Activated T-cell treated with anti-CD3 and anti-CD28 coated beads for 24 hours (primary cell): ENCODE measurements at places on chromosomes 7 and 10.
A peak's percentile ranks its signal among the peaks of the same experiment; 100 is the strongest.

DNA sequence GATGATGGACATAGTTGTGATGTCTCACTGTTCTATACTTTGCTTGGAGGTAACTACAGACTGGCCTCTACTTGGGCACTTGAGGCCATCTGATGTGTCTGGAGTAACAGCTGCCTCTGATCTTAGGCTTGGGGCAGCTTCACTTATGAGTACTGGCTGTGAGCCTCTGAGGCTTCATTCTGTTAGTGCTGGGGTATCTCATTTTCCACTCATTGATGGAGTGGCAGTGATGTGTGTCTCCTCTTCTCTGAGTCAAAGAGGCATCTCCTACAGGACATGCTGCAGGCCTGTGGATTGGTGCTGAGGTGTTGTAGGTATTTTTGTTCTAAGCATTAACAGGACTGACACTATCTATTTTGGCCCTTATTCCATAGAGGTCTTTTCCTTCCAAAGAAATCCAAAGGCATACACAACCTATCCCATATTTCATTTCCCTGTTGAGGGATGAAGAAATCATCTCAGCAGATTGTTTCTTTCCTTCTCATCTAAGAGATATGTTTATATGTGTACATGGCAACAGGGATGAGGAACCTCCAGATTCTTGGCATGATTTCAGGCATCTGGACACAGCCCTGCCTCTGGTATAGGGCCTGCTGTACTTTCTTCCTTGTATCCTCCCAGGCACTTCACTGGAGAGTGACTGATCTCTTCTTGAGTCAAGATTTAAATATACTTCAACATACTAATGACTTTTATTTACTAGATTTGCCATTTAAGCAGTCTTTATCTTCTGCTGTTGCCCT is 65.7 kb upstream of the NOBOX start:
- no peak for DNase-seq

DNA sequence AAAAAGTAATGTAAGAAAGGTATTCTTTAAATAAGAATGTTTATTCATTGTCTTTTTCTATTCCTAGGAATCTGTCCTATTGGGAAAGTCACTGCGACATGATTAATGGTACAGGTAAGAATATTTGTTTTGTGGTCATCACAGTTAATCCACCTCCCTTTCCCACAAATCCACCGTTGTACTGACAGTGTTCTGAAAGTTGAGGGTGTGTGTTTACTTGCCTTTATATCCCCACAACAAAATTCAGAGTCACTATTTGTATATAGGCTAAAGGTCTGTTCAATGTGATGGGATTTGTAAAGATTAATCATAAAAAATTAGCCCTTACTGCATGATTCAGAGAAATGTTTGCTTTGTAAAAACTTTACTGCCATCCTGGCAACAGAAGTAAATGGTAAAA is 27.9 kb downstream of the CD36 start:
- DNase-seq = no peak

DNA sequence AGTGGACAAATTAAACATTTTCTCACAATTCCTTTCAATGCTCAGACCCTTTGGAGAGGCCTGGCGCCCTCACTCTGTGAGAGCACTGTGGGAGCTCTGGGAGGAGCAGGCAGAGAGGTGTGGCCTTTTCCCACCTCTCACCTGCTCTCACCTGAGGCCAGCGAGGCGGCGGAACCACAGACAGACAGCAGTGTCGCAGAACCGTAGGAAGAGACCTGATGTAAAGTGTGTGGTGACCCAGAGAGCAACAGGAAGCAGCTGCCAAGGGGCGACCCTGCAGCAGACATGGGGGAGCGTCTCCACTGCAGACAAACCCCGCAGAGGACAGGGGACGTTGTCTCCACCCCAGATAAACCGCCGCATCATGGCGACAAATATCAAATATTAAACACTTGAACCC is 15.6 kb upstream of the PARP12 start:
- DNase-seq = no peak

DNA sequence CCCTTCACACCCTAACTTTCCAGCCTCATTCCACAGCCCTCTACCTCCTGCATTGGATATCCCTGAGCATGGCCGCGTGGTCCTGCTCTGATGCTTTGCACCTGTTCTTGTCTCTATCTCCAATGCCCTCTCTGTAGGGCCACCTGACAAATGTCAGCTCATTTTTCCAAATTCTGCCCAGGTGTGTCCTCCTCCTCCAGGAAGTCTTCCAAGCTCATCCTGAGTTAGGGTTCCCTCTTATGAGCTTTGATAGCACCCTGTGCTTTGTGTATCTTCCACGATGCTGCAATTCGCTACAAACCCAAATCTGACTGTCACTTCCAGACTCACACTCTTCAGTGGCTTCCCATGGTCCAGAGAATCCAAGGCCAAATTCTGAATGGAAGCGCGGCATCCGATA is 14.7 kb upstream of the SLC35B4 start:
- no peak for DNase-seq

- DNase-seq = no peak
Measured at GRCh38 chr10:12513775-12514673, 164.7 kb downstream of the CAMK1D start.

- DNase-seq = no peak
Measured at GRCh38 chr7:117871778-117872538, 1.3 kb downstream of the CTTNBP2 start.

GRCh38 chr10:29210266-29210868 is 78.5 kb upstream of the LYZL1 start:
- DNase-seq = no peak

- DNase-seq = no peak
Measured at GRCh38 chr7:35871856-35872255, 71.0 kb downstream of the SEPTIN7 start.

DNA sequence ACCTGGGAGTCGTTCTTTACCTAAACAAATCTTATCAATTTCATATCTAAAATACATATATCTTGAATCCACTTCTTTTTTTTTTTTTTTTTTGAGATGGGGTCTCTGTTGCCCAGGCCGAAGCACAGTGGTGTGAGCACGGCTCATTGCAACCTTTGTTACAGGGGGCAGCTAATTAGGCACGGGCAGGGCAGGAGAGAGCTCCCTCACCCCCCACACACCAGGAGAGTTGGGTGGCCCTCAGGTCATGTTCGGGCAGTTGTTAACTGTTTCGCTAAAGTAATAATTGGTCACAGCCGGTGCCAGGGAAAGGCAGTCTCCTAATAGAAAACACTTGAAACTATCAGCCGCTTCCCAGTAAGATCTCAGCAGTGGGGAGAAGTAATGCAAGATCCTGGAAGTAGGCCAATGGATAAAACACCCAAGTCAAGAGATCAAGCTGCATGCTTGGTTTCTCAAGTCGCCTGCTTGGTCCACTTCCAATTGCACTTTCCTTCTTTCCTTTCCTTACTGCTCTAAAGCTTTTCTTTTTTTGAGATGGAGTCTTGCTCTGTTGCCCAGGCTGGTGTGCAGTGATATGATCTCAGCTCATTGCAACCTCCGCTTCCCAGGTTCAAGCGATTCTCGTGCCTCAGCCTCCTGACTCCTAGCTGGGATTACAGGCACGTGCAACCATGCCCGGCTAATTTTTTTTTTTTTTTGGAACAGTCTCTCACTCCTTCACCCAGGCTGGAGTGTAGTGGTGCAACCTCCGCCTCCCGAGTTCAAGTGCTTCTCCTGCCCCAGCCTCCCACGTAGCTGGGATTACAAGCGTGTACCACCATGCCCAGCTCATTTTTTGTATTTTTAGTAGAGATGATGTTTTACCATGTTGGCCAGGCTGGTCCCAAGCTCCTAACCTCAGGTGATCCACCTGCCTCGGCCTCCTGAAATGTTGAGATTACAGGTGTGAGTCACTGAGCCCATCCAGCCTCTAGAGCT is 21.3 kb upstream of the EFCAB10 start:
- no peak for DNase-seq

GRCh38 chr7:147298611-147299043 is 1182.0 kb downstream of the CNTNAP2 start:
- DNase-seq = no peak

DNA sequence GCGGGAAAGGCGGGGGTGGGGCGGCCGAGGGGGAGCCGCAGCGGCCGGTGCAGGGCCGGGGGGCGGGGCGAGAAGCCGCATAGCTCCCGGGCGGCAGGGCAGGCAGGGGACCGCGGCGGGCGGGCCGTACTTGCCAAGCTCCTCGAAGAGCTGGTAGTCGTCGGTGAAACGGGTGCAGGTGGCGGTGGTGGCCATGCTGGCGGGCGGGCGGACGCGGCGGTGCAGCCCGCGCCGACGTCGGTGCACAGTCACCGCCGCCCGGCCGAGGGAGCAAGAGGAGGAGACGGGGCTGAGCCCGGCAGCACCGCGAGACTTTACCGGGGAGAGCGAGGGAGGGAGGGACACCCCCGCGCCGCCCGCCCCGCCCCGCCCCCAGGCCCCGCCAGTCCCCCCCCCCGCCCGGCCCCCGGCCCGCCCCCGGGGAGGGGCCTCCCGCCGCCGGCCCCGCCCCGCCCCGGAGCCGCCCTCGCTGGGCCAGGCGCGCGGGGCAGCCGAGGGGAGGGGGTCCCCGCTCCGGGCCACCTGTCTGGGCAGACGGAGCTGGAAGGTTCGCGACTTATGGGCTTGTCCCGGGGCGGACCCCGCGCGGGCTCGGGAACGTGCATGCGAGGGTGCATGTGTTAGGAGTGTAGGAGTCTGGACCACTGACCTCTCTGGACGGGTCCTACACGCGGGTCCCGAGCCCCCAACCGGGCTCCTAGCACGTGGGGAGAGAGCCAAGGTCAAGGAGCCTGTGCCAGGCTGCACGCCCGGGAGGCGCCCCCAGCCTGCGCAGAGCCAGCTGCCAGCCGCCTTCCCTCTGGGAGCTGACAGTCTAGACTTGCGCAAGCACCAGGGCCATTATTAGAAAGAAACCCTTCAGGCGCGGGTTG is at the start of gene CAMK2G:
CAMK2G (minus strand) TSS at position 289 of the 872 bp plus-strand sequence; CDS start at position 195, 94 bp downstream.
- peak; percentile 68 for DNase-seq

DNA sequence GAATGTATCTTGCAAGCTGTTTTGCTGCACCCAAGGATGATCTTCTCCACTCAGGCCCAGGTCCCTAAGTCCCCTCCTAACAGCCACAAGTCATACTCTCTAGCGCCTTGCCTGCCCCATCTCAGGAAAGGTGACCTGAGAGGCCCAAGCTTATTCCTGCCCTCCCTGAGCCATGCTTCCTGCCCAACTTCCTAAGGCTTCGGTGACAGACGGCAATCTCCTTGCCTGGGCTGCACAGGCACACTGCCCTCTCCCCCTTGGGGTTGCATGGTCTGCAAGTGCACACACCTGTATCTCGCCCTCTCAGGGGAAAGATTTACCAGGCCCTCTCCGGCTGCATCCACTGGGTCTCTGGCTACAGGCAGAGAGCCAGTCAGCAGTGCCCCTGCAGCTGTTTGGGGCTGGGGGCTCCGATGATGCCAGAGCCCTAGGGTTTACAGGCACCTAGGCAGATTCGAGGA is 771 bp upstream of the ADIRF start:
- DNase-seq = no peak

DNA sequence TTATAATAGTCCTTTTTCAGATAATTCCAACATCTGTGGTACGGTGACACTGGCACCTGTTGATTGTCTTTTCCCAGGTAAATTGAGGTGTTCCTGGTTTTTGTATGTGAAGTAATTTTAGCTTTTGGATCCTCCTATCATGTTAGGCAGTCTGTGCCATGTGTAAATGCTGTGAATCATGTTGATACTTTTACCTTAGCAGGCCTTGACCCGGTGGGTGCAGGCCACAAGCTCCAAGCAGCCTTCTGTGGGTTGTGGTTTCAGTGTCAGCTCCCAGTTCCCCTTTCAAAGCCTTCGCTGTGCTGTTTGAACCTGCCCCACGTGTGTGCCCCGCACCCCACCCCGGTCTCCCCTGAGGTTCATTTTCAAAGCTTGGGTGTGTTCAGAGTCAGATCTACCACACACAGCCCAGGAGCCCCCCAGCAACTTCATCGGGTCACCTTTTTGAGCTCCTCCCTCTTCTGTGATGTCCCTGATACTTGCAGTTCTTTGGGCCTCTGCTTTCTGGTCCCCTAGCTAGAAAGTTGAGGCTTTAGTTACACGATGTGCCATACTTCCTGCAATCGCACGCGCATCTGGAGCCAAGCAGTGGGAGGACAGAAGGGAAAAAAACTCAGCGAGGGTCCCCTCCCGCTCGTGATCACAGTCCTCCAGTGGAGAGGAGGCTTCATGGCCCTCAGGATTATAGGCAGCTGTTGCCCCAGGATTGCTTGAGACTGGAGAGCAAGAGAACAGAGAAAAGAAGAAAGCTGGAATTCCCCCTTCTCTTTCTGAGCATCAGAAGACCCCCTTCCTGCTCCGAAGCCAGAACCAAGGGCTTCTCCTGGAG is 8.7 kb upstream of the BHLHA15 start:
- DNase-seq = peak; percentile 63

- DNase-seq = no peak
Measured at GRCh38 chr10:86698207-86698940, 30.1 kb downstream of the LDB3 start.

DNA sequence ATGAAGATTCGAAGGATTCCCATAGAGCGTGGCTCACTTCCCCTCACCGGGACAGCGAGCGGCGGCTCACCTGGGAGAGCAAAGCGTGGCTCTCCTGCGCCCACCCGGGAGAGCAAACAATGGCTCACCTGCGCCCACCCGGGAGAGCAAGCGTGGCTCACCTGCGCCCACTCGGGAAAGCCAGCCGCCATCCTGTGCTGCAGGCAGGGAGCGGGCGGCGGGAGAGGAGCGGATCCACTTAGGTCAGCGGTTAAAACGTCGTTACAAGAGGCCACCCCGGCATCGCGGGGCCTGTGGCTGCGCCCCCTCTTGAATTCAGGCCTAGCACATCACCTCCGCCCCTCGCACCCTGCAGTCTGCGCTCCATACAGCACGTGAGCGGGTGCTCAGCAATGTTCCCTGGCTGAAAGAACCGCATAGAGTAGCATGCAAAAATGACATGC is 461 bp upstream of the FIGNL1 start:
- no peak for DNase-seq

- DNase-seq = no peak
Measured at GRCh38 chr7:30286749-30287148, 2.4 kb downstream of the ZNRF2 start.

GRCh38 chr7:106405697-106406141 is 120.9 kb upstream of the NAMPT start:
- DNase-seq = peak; percentile 25

DNA sequence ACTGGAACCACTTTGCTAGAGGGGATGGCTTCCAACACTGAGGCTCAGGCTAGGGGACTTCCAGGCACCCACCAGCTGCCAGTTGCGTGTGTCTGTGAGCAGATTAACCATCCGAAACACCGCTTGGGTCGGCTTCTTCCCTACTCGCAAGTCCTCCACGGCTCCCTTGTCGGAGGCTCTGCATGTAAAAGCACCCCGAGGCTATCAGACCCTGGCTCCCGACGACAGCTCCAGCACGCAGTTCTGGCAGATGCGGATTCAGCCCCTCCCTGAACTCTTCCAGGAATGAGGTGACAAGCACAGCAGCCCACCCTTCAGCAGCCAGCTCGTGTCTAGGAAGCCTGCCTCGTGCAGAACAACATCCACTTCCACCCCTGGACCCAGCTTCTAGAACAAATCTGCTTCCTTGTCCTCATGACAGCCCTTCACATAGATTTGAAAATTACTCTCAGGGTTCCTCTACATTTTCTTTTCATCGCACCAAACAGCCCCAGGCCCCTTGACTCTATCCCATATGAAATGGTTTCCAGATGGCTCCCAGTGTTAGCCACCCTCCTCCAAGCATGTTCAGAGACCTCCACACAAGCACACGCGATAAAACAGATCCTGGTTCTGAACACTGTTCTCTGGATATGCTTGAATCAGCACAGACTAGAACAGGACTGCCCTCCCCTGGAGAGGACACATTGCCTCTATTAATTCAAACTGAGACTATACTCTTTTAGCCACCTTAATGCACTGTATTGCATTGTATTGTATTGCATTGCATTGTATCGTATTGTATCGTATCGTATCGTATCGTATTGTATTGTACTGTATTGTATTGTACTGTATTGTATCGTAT is 44.6 kb downstream of the SLIT1 start:
- no peak for DNase-seq

GRCh38 chr10:4943821-4944220 is 19.4 kb upstream of the AKR1C1 start:
- DNase-seq = no peak
